ENCODE measurements at places on chromosomes 3 and 15. TPM values are rescaled to one million over a fixed set of nuclear protein-coding genes. Genes with fewer than 3 reads are reported as not detected.
A peak's percentile ranks its signal among the peaks of the same experiment; 100 is the strongest.

Gene HGD
- total RNA-seq: 0.18 TPM

GRCh38 chr3:14224895-14225294, 46.3 kb downstream of the LSM3 start:
- no peaks in the 10 kb centered on the region for H3K27me3 ChIP-seq

Gene EIF4E3
- 0.20 TPM for total RNA-seq

DNA sequence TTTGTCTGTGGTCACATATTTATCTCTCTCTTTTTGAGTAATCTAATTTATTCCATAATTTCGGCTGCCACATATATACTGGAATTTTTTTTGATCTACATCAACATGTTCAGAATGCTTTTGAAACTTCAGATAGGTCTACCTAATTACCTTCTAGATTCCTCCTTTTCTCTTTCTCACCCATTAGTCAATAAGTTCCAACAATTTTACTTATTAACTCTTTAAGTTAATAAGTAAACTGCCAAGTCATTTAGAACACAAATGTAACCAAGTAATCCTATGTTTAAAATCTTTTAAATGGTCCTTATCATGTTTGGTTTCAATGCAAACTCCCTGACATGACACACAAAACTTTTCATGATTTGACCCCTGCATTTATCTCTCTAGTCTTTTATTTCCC, 410.5 kb downstream of the UNC13C start:
- H3K4me3 ChIP-seq: no peak overlapping the region
- no peaks in the 10 kb centered on the region for H3K36me3 ChIP-seq
- H3K27me3 ChIP-seq: no peaks in the 10 kb centered on the region

Gene RRP9
- total RNA-seq: 42.1 TPM

GRCh38 chr3:177742273-177742672, 545.0 kb upstream of the TBL1XR1 start:
- DNase-seq: no peak
- H3K27ac ChIP-seq: no peak overlapping the region
- H3K4me3 ChIP-seq: no peak overlapping the region
- H3K27me3 ChIP-seq: no peaks in the 10 kb centered on the region

- no peak overlapping the region for H3K4me3 ChIP-seq
- peaks cover 18% of the 10 kb centered on the region for H3K4me1 ChIP-seq
- no peak for DNase-seq
- H3K27me3 ChIP-seq: no peaks in the 10 kb centered on the region
Measured at GRCh38 chr3:141241616-141242376, 10.2 kb downstream of the PXYLP1 start.

DNA sequence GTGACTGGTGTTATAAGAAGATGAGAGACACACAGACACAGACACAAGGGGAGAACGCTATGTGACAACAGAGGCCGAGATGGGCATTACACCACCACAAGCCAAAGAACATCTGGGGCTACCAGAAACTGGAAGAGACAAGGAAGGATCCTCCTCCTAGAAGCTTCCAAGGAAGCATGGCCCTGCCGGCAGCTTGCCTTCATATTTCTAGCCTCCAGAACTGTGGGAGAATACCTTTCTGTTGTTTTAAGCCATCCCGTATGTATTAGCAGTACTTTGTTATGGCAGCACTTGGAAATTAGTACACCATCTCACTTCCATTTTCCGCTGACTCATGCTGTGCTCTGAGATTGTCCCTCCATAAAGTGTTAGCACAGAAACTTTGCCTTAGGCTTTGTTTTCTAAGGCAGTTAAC, 38.7 kb upstream of the CA12 start:
- H3K27ac ChIP-seq: no peak overlapping the region
- H3K27me3 ChIP-seq: no peaks in the 10 kb centered on the region
- no peaks in the 10 kb centered on the region for H3K4me1 ChIP-seq
- DNase-seq: no peak
- H3K4me3 ChIP-seq: no peak overlapping the region

- no peak overlapping the region for H3K27ac ChIP-seq
- no peak overlapping the region for H3K4me3 ChIP-seq
- DNase-seq: no peak
- no peaks in the 10 kb centered on the region for H3K36me3 ChIP-seq
- H3K4me1 ChIP-seq: peaks cover 6% of the 10 kb centered on the region
Measured at GRCh38 chr15:89070197-89071124, 17.8 kb upstream of the ABHD2 start.

- no peaks in the 10 kb centered on the region for H3K27me3 ChIP-seq
- no peaks in the 10 kb centered on the region for H3K4me1 ChIP-seq
- no peak overlapping the region for H3K27ac ChIP-seq
- H3K4me3 ChIP-seq: no peak overlapping the region
- H3K36me3 ChIP-seq: no peaks in the 10 kb centered on the region
Measured at GRCh38 chr3:59189526-59189925, 139.7 kb upstream of the CFAP20DC start.

Gene INSYN1
- total RNA-seq: 0.05 TPM

Gene POLQ
- 23.5 TPM for total RNA-seq

GRCh38 chr15:98418122-98418521, 230.2 kb upstream of the IGF1R start:
- H3K4me1 ChIP-seq: no peaks in the 10 kb centered on the region
- no peak overlapping the region for H3K27ac ChIP-seq

Gene ITGB5
- total RNA-seq: 85.3 TPM

- no peaks in the 10 kb centered on the region for H3K27me3 ChIP-seq
- H3K36me3 ChIP-seq: no peaks in the 10 kb centered on the region
Measured at GRCh38 chr15:48242015-48242414, 35.9 kb downstream of the SLC12A1 start.

Gene RTP1
- total RNA-seq: not detected

GRCh38 chr15:67784090-67784781, 41.1 kb upstream of the SKOR1 start:
- H3K36me3 ChIP-seq: no peaks in the 10 kb centered on the region
- H3K4me1 ChIP-seq: peaks cover 22% of the 10 kb centered on the region
- no peaks in the 10 kb centered on the region for H3K27me3 ChIP-seq
- no peak for DNase-seq
- H3K4me3 ChIP-seq: no peak overlapping the region

- H3K27ac ChIP-seq: no peak overlapping the region
- H3K36me3 ChIP-seq: no peaks in the 10 kb centered on the region
- H3K27me3 ChIP-seq: no peaks in the 10 kb centered on the region
- no peak overlapping the region for H3K4me3 ChIP-seq
Measured at GRCh38 chr3:172444821-172445220, 3.4 kb downstream of the GHSR start.

DNA sequence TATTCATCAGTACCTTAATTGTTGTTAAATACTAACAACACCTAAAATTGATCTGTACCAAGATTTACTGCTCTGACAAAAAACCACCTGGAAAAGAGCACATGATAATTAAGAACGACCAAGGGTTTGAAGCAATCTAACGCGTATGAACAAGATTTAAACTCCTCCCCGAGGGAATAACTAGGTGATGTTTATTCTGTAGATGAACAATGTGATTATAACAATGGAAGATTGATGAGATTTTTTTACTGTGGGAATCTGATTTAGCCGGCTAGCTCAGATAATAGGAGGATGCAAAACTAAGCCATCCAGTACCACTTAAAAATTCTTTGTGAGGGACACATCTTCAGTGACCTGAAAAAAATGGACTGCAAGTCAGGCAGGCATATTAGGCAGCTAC, 222.1 kb downstream of the FHIT start:
- no peaks in the 10 kb centered on the region for H3K27me3 ChIP-seq
- no peaks in the 10 kb centered on the region for H3K36me3 ChIP-seq
- H3K27ac ChIP-seq: no peak overlapping the region
- no peak overlapping the region for H3K4me3 ChIP-seq
- no peak for DNase-seq

- peaks cover 27% of the 10 kb centered on the region for H3K4me1 ChIP-seq
- H3K27ac ChIP-seq: peak overlapping the region; percentile 30
- H3K27me3 ChIP-seq: no peaks in the 10 kb centered on the region
- DNase-seq: peak; percentile 47
- no peaks in the 10 kb centered on the region for H3K36me3 ChIP-seq
Measured at GRCh38 chr3:57164217-57164656, 916 bp downstream of the IL17RD start.

Gene LNP1
- total RNA-seq: 10.5 TPM

GRCh38 chr3:48619541-48620524, 1.7 kb downstream of the TMEM89 start:
- no peaks in the 10 kb centered on the region for H3K36me3 ChIP-seq
- no peak overlapping the region for H3K4me3 ChIP-seq
- no peak overlapping the region for H3K27ac ChIP-seq
- DNase-seq: no peak
- no peaks in the 10 kb centered on the region for H3K4me1 ChIP-seq
- H3K27me3 ChIP-seq: no peaks in the 10 kb centered on the region

DNA sequence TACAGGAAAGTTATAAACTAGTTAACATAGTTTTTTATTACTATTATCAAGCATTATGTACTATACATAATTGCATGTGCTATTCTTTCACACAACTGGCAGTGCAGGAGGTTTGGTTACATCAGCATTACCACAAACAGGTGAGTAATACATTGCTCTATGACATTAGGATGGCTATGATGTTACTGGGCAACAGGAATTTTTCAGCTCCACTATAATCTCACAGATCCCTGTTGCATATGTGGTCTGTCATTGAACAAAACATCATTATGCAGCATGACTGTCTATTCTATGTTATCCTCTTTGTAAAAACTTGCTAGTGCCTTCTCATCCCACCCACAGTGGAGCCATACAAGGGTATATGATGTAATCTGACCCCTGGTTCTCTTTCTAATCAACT, 36.5 kb upstream of the PDZRN3 start:
- H3K27me3 ChIP-seq: no peaks in the 10 kb centered on the region
- DNase-seq: no peak
- H3K36me3 ChIP-seq: no peaks in the 10 kb centered on the region

DNA sequence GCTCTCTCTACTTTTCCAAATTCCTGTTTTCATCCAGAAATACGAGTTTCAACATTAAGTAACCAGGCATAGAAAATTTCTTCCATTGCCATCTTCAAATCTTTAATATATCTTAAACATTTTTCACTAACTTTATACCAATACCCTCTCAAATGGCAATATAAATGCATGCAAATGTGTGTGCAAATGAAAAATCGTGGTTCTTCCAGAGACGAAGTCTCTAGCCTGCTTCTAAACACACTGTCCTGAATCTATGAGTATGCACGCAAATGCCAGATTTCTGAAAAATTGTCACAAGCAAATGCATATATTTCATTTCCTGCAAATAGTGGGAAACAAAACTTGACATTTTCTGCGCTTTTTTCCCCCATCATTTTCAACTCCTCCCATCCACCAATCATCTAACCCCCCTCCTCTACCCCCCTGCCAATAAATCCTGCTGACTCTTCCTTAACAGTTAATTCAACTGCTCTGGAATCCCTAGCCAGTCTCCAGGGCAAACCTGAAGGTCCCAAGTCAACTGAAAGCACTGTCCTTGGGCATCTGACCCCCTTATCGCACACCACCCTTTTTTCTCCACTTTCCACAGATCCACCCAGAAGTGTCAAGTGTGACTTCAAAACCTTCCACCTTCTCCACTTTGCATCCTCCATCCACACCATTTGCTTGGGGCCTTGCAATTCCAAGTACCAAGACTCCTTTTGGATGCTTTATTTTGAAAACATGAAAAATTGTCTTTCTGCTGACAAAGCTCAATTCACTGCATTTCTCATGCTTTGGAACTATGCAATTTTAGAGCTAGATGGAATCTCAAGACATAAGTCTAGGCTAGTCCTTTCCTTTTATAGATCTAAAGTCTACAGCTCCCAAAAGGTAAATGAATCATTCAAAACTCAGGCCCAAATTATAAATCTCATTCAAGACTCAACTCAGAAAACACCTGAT, 144.7 kb downstream of the OSBPL10 start:
- H3K27me3 ChIP-seq: no peaks in the 10 kb centered on the region
- H3K4me3 ChIP-seq: no peak overlapping the region
- DNase-seq: no peak
- H3K4me1 ChIP-seq: no peaks in the 10 kb centered on the region
- H3K27ac ChIP-seq: no peak overlapping the region
- no peaks in the 10 kb centered on the region for H3K36me3 ChIP-seq

Gene FES
- 0.25 TPM for total RNA-seq

Gene CELSR3
- 1.1 TPM for total RNA-seq

- H3K27me3 ChIP-seq: no peaks in the 10 kb centered on the region
- DNase-seq: no peak
- H3K4me1 ChIP-seq: no peaks in the 10 kb centered on the region
- H3K27ac ChIP-seq: no peak overlapping the region
Measured at GRCh38 chr3:2931265-2931664, 178.9 kb downstream of the IL5RA start.

DNA sequence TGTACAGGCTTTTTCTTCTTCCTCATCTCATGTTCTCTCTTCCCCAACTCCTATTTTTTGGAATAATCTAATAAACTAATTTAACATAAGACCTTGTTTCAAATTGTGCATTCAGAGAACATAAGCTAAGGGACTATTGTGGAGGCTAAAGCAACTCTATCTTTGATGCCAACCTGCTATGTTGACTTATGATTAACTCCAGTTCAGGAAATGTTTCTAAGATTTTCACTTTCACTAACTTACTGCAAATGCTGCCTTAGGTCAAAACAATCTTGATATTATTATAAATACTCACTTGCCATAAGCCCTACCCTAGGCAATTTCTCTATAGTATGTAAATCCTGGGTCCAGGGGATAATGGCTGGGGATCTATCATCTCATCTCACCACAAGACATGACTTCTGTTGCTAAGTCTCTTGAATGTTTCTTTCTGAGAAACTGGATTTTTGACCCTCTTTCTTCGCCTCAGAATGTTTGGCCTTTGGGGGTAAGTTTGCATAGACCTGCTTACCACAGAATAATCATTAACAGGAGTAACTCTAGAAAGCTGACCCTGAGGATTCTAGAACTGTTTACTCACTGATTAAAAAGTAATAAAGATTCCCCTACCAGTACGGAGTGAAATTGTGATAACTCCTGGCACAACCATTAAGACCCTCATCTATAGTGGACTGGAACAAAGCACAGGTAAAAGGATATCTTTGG, 768.1 kb downstream of the GBE1 start:
- no peaks in the 10 kb centered on the region for H3K4me1 ChIP-seq
- H3K27ac ChIP-seq: no peak overlapping the region
- no peaks in the 10 kb centered on the region for H3K36me3 ChIP-seq
- H3K4me3 ChIP-seq: no peak overlapping the region
- H3K27me3 ChIP-seq: no peaks in the 10 kb centered on the region
- no peak for DNase-seq

Gene CADM2
- total RNA-seq: 20.8 TPM

Gene PPP1R14D
- not detected for total RNA-seq

GRCh38 chr3:128804017-128804810, 75.2 kb upstream of the ACAD9 start:
- peak; percentile 38 for DNase-seq
- peaks cover 39% of the 10 kb centered on the region for H3K36me3 ChIP-seq
- peak overlapping the region; percentile 36 for H3K27ac ChIP-seq
- H3K27me3 ChIP-seq: no peaks in the 10 kb centered on the region
- H3K4me3 ChIP-seq: no peak overlapping the region

Gene C3orf49
- total RNA-seq: not detected

GRCh38 chr3:4633078-4634004, 140.2 kb downstream of the ITPR1 start:
- no peak overlapping the region for H3K4me3 ChIP-seq
- no peaks in the 10 kb centered on the region for H3K36me3 ChIP-seq
- H3K27me3 ChIP-seq: no peaks in the 10 kb centered on the region
- H3K27ac ChIP-seq: no peak overlapping the region

Measured in SJCRH30 (cell line).